Brain (organoid and tissue), 16 donors: ENCODE measurements at places on chromosomes 5 and 9.

DNA sequence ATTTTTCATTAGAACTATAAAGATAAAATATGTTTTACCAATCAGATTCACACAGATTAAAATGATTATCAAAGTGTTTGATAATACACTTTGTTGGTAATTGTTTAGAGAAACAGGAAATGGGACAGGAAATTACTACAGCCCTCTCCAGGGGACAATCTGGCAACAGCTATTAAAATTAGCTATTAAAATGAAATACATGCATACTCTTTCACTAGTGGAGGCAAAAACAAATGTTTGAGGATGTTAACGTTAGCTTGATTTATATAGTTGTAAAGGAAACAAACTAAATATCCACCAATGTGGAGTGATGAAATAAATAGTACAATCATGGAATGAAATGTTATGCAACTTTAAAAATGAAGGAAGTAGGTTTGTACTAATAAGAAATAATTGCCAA is 53.7 kb downstream of the TARS1 start:
- DNase-seq = no peak

- no peak for DNase-seq
Measured at GRCh38 chr5:143128412-143129071, 274.9 kb downstream of the NR3C1 start.

DNA sequence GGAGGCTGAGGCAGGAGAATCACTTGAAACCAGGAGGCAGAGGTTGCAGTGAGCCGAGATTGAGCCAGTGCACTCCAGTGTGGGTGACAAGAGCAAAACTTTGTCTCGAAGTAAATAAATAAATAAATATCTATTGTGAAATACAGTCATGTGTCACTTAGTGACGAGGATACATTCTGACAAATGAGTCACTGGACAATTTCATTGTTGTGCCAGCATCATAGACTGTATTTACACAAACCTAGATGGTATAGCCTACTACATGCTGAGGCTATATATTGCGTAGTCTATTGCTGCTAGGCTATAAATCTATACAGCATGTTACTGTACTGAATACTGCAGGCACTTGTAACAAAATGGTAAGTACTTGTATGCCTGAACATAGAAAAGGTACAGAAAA is 61.1 kb upstream of the CCL21 start:
- DNase-seq = no peak

DNA sequence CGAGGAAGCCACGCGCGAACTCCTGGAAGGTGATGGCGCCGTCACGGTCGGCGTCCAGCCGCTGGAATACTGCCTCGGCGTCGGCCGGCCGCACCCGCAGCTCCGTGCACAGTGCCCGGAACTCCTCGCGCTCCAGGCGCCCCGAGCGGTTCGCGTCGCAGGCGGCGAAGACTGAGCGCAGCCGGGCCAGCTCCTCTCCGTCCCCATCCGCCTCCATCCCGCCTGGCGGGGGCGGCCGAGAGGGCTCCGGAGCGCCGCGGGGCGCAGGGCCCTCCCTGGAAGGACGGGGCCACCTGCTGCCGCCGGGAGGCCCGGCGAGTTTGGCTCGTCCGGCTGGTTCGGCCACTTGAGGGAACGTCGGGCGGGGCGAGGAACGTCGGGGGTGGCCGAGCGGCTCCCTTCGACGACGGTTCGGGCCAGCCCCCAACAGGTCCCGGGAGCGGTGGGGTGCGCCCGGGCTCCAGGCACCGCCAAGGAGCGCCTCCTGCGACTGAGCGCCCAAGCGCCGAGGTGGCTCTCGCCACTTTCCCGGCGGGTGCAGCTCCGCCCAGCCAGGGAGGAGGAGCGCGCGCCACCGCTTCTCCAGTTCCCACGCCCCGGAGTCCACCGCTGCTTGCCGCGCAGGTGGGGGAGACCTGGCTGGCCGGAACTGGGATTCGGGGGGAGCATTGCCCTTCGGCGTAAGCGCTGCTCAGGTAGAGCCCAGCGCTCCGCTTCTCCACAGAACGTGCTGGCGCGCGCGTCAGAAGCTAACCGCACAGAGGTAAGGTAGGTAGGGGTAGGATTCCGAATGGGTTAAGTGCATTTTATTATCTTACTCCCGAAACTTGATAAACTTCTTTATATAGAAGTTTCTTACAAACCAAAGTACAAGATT is at the start of gene RASEF:
Gene RASEF, minus strand, starts transcription at position 492 of the 877 bp plus-strand sequence. Its CDS starts 275 bp downstream, at position 217.
- DNase-seq = peak; percentile 28

DNA sequence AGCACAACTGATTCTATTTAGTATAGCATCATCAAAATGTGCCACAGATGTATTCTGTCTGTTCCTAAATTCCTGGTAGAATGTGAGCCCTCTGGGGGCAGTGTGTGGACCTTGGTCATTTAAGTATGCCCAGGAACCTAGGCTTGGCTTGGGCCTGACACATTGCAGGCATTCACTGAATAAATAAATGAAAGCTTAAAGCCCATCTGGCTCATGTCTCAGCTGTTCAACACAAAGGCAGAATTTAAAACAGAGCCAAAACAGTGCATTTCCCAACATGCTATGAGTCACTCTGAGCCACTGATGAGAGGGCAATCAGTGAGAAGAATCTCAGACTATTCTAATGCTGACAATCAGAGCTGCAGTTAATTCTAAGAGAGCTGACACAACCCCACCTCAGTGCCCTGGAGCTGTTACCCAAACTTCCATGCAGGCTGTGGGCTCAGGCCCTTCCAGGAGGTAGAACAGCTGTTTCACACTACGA is 8.1 kb downstream of the FAM193B start:
- peak; percentile 34 for DNase-seq

- DNase-seq = no peak
Measured at GRCh38 chr5:37565062-37565670, 186.0 kb downstream of the WDR70 start.

- no peak for DNase-seq
Measured at GRCh38 chr5:52977264-52977897, 11.8 kb upstream of the ITGA2 start.

DNA sequence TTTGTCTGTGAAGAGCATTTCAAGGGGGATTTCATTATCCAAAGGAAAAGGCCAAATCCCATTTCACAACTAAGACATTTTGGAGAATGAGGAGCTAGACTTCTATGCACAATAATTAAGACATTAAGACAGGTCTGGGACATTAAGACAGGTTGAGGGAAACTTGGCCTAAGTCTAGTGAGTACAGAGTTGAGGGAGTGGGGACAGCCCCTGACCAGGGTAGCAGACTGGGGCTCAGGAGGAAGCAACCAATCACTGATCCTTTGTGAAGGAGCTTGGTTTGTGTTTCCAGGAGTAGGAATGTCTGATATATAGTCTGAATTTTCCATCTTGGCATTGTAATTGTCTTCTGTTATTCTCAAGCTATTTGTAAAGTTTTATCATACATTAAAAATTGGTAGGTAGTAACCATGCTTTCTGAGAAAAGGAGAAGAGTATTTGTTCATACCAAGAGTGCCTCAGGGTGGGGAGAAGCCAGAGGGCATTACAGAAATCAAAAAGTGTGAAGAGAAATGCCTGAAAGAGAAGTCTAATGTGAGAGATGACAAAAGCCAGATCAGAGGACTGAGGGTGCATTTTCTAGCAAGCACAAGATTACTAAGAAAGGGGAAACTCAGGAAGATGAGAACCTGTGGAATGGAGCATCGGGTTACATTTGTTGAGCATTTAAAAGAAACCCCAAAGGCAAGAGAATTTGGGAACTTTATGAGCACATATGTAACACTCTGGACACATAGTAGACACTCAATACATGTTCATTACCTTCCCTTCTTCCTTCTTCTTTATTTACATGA is 189.3 kb upstream of the PIK3R1 start:
- no peak for DNase-seq

- DNase-seq = no peak
Measured at GRCh38 chr9:124818431-124819281, 34.6 kb upstream of the WDR38 start.

DNA sequence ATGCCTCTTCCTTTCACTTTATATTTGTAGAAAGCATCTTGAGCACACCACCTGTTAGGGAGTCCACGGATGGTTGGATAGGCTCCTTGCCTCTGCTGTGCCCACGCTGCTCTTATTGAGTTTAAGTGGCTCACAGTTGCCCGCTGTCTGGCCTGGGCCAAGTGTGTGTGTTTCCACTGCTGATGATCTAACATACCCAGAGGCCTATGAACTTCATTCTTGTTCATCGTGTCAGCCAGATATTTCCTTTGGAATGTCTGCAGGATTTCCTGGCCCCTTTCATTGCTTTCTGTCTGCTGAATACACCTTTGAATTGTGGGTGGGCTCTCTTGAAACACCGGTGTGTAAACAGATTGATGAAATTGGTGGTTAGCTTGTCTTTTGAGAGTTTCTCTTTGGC is 46.6 kb downstream of the MVB12B start:
- DNase-seq = no peak

DNA sequence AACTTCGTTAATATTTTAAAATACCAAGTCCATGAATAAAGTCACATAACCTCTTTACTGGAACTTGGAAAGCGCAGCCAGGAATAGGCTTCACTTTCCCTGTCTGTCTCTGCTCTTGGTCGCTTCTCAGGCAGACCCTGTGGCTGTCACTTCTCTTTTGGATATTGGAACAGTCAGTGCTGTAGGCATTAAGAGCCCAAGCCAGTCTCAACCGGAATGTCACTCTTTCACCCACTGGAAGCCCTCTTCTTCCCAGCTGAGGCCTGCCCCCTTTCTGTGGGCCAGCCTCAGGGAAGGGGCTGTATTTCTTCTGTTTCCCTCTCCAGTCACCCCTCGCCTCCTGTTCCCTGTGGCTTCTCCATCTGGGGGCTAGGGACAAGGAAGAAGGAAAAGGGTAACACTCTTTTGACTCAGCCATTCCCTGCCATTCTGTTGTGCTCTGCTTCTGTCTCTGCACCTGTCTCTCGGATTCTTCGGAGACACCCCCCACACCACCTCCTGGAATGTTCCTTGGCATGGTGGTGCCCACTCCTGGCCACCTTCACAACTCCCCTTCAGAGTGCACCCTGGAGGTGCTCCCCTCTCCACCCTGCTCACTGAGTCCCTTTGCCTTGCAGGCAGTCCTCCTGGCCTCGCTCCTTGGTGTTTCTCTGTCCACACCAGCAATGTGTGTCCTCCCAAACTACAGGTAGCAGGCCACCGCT is 103.4 kb downstream of the TRIO start:
- no peak for DNase-seq

GRCh38 chr9:124392254-124392870 is 22.9 kb downstream of the PSMB7 start:
- no peak for DNase-seq

- no peak for DNase-seq
Measured at GRCh38 chr5:87076931-87077330, 190.8 kb upstream of the RASA1 start.

GRCh38 chr5:139293202-139293506 is 386 bp upstream of the MATR3 start:
- DNase-seq = no peak
